Naive B cell (primary cell): ENCODE measurements at places on chromosomes 4 and X.

- no peak for DNase-seq
Measured at GRCh38 chr4:132572210-132572609, 576.9 kb upstream of the PCDH10 start.

GRCh38 chr4:26420913-26421312 is 69.4 kb downstream of the CCKAR start:
- no peak for DNase-seq

GRCh38 chr4:15444276-15444675 is 16.4 kb downstream of the C1QTNF7 start:
- DNase-seq, result no peak

- DNase-seq, result no peak
Measured at GRCh38 chrX:2423899-2424298, 76.9 kb downstream of the DHRSX start.
